ENCODE measurements at places on chromosomes 1 and 21.

DNA sequence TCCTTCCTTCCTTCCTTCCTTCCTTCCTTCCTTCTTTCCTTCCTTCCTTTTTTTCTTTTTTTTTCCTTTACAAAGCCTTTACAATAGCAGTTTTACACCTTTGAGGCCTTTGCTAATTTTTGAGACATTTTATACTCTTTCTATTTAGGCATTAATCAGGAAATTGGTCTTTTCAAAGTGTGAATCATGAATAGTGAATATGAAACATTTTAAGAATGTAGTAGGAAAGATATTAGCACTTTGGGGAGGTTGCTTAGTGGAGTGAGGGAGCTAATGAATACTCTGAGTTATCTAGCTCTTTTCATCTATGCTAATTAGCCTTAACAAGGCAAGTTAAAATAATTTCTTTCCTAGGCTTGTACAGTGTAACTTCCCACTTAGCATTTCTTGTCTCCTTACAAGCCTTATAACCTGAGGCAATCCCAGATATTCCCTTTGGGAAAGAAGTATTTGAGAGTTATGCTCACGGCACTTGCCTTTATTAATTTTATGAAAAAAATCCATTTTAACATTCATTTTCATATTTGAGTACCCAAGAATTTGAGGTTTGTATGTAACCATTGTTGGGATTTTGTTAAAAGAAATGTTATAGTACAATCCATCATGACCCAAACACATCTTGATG lies 122.6 kb downstream of the NTNG1 start:
- no peak for DNase-seq

DNA sequence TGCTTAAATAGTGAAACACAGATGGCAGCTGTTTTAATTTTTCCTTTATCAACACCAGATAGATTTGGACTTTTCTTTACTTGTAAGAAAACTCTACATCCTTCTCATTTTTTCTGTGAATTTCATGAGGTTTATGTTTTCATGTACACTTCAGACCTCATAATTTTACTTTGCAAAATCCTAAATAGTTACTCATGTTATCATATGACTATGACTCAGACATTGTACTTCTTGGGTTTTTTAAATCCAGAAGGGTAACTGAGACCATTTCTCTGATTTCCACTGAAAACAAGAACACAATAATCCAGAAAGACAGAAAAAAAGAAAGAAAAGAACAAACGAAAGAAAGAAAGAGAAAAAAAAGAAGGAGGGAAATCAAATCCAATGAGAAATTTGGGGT lies 1021.6 kb downstream of the NCAM2 start:
- no peak for DNase-seq

GRCh38 chr1:942411-942821 lies 16.6 kb downstream of the NOC2L start:
- no peak for DNase-seq

DNA sequence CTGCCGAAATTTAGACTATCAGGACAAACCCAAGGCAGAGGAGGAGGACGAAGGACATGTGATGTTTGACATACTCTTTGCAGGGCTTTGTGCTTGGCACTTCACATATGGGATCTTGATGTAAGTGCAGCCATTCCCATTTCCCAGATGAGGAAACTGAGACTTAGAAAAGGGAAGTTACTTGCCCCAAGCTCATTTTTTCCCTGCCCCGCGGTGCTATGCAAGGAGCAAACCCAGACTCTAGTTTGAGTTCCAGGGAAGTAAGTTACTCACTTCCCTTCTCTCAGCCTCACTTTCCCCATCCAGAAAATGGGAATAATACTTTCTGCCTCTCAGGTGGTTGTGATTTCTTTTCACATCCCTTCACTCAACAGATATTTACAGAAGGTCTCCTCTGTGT lies 4.5 kb upstream of the FOXO6 start:
- DNase-seq: no peak

- DNase-seq: no peak
Measured at GRCh38 chr21:14593230-14593629, 47.1 kb upstream of the SAMSN1 start.

DNA sequence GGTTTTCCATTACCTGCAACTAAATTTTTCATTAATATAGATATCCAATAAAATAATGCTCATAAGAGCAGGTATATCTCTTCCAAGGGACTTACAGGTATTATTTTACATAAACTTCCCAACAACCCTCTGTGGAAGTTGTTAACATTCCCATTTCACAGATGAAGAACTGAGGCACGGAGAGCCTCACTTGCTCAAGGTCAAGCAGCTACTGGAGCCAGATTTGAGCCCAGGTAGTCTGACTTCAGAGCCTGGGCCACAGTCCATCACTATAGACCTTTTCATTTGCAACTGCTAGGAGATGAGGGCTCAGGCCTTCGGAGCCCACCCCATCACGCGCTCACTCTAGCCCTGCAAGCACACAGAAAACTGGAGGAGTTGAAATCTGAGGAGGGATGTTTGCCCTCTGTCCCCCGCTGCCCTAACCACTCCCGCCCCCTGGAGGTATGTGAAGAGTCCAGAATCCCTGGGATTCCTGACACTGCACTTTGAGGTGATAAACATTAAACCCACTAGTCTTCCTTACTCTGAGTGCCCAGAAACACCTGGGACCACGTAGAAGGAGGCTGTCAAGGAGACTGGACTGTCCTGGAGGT lies 11.7 kb upstream of the ALPL start:
- no peak for DNase-seq

DNA sequence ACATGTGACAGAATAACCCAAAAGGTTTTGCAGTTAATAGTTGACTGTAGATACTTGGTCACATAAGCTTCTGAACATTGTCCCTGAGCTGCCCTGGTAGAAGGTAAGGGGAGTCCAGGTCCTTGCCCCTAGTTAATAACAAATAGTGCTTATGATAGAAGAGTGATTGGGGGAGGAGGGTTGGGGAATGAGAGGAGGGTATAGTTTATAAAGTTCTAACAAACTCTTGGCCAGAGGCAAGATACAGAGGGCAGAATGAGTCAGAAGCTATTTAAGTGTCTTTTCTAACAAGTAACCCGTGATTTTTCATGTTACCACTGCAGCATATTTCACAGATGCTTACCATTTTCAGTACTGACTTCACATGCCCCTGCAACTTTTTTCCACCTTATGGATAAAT lies 26.7 kb upstream of the MYOCOS start:
- DNase-seq: no peak

DNA sequence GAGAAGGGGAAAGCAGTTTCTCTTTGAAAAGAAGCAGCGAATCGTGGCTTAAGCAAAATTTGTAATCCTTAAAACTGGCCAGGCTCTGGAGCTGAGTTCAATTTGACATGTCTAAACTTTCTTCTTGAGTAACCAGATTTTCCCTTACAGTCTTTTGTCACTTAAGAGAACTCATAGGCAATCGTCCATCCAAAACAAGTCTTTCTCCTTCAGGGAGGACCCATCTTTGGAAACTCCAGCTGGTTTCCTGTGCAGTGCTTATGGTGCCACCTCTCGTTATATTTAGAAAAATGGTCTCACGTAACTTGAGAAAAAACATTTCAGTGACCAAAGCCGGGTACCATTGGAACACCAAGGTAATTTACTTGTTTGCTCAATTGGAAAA lies 1.8 kb upstream of the PTTG1IP start:
- DNase-seq: no peak

GRCh38 chr1:235342471-235342870 lies 14.1 kb downstream of the GGPS1 start:
- no peak for DNase-seq

GRCh38 chr1:174534789-174535188 lies 87.0 kb downstream of the GPR52 start:
- no peak for DNase-seq

DNA sequence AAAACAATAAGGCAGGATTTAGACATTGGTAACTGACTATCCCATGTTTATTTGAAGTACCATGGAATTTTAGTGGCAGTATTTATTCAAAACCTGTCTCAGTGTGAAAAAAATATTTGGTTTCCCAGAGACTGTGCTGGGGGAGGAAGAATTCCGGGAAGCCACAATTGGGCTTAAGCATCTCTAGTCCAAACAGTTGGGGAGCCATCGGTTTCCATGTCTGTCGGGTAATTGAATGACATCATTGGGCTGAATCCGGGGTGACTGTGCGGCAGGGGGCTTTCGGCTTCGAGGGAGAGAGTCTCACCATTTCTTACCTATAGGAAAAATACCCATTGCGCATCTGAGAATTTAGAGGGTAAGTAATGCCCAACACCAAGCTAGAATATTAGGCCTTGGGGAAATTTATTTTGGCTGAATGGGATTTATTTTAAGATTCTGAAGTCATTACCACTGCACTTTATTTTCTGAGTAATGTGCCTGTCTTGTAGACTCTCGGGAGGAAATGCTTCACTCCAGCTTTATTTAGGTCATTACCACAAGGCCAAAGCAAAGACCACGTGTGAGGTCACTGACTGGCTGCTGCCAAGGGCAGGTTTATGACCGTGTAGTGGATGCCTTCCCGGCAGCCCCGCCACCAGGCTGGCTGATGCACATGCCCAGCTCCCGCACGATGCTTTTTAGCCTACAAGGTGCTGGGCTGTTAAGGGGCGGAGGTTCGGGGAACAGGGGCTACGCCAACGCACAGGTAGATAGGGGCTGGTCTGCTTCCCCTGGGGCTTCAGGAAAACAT lies 23.1 kb upstream of the UMODL1 start:
- no peak for DNase-seq

GRCh38 chr1:204591473-204592090 lies 75.4 kb downstream of the MDM4 start:
- no peak for DNase-seq

All from activated CD8-positive, alpha-beta memory T cell treated with anti-CD3 and anti-CD28 coated beads for 1 hour (primary cell).